ENCODE measurements at places on chromosomes 11 and 22.

DNA sequence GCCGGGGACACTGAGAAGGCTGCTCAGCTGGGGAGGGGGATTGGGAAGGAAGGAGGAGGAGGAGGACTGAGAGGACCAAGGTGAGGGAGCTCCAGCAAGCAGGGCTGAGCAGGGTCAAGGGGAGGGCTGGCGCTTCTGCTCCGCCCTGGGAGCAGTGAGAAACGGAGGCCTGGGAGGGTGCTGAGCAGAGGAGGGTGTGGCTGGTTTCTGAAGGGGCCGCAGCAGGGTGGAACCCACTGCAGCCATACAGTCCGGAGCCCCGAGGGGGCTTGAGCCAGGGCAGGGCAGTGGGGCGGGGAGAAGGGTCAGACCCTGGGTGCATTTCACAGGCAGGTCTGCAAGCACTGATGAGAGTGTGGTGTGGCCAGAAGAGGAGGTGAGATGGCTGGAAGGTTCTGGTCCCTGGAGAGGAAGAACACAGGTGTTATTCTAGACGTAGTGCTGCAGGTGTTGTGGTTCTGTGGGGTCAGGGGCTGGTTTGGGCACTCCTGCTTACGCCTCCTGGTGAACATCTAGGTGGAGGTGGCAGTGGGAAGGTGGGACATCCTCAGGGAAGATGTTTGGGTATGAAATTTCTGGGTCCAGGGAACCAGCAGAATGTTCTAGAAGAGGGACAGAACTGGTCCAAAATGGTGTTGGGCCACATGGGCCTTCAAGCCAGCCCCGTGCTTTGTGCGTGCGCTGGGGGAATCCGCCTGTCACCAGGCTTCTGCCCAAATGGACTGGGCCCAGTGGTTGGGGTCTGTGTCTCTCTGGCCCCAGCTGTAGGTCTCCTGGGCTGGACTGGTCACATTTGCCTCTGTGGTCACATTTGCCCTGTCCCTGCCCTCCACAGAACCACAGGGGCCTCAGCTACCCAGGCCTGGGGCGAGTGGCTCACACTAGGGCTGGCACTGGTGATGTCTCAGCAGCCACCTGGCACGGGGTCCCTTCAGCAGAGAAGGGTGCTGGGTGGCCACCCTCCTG lies 714.7 kb downstream of the BRD1 start:
- DNase-seq, result no peak

DNA sequence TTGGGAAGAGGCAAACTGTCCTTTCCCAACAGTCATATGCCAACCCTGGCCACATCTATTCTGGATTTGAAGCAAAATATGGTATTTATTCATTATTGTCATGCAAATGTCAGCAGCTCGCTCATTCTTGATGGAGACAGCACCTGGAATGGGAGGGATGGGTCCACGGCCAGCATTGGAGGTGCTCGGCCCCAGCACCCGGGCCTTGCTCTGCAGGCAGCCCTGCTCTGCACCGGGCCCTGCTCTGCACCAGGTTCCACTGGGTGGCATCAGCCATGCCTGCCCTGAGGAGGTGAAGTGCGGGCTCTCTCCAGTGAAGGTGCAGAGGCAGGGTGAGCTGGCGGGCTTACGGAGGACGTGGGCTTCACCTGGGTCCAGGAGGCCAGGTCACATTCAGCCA lies 19.8 kb downstream of the LRP5 start:
- no peak for DNase-seq

DNA sequence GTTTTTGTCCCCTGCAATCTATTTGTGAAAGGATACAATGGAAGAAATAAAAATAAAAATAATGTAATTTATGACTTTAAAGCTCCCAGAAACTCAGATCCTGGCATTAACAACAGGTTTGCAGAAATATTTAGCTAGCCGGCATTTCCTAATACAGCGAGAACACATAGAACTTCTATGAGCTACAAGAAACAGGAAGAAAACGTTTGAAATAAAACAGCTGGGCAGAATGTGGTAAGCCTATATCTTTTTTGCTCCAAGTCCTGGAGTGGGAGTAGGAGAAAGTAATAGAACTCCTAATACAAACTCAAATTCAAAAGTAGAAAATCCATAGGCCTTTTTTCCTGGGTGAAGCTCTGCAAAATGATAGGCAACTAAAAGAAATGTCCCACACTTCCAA lies 29.6 kb upstream of the FIBIN start:
- DNase-seq, result no peak

GRCh38 chr11:111761036-111761435 lies 5.2 kb downstream of the PPP2R1B start:
- DNase-seq, result no peak

DNA sequence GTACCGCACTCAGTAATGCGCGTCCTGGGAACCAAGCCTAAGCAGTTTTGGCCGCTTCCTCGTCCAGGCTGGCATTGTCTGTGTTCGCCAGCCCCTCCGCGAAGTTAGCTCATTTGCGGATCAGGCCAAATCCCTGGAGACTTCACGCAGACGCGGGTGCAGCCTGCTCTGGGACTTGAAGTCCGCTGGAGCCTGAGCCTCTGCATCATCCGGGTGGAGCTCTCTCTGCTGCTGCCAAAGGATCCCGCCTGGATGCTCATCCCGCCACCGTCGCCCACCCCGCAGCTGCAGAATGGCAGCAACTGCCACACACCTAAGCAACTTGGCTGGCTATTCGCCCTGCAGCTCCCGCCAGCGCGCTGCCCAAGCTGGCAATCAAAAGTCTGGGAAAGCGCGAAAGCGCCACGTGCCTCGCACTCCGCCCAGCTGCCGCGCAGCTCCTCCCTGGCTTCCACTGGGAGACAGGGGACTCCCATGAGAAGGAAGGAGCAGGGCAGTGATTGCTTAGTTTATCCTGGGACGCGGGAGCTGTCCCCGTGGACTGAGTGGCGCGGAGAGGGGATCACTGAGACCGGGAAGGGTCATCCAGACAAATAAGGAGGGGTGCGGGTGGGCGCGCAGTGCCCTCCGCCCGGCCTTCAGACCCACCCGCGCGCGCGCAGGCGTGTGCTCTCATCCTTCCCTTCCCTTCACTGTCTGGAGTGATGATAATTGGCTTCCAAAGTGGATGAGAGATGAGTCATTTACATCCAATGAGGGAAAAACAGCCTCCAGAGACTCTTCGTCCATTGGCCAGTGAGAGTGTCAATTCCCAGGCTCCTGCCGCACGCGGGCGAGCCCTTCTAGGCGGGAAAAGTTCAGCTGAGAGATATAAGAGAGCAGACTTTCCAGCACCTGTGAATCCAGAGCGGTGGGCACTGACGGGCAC lies 23.2 kb upstream of the GLYATL1B start:
- DNase-seq, result peak; percentile 74

All from Daoy (cell line).